DMS53 (cell line): ENCODE measurements at places on chromosomes 6 and 20.

DNA sequence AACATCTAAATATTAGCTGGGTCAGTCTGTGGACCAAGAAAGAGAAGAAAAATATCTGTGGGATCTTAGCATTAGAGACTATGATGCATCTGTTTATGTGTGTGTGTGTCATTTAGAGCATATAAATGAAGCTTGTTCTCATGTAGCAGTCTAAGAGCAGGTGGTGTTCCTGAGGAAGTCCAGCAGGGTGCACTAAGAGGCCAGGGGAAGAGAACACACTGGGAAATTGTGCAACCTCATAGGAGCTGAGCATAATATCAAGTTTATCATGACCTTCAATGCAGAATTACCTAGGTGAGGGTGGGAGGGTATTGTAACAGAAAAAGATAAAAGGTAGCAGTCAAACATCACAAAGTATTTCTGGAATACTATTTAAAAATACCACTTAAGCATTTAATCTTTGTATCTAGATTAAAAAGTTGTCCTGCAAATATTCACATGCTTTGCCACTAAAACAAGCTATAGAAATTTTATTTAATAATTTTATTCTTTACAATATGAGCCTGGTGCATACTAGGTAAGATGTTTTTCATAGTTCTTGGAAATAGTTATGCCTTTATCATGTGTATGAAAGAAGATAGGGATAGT lies 80.5 kb downstream of the SMPDL3A start:
- peak; percentile 79 for DNase-seq

GRCh38 chr6:11815231-11815630 lies 36.6 kb upstream of the ADTRP start:
- DNase-seq = peak; percentile 29

GRCh38 chr6:42968126-42968701 lies 7.7 kb downstream of the GNMT start:
- DNase-seq = no peak

GRCh38 chr6:4772750-4773149 lies 3.5 kb upstream of the CDYL start:
- DNase-seq = no peak

GRCh38 chr20:61044499-61044898 lies 207.6 kb upstream of the CDH4 start:
- no peak for DNase-seq

- no peak for DNase-seq
Measured at GRCh38 chr6:6452002-6452401, 131.5 kb upstream of the F13A1 start.

DNA sequence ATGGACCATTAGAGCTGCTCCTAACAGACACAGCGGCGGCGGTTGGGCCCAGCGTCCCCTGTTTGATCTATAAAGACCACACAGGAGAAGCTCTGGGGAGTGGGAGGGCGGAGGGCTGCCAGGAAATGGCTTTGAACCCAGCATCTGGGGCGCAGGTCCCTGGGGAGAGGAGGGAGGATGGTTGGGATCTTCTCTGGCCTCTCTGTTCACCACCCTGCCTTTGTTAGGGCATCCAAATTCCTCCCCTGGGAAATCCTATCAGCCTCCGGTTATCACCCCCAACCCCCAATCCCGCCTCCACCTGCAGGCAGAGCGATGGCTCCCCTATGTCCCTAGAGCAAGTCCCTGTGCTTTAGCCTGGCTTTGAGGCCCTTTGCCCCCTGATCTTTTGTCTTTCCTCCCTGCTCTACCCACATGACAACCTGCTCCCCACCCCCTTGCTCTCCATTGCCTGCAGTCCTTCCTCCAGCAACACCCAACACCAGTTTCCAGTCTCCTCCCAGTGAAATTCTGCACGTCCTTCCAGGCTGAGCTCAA lies 7.1 kb downstream of the XKR7 start:
- DNase-seq = no peak

DNA sequence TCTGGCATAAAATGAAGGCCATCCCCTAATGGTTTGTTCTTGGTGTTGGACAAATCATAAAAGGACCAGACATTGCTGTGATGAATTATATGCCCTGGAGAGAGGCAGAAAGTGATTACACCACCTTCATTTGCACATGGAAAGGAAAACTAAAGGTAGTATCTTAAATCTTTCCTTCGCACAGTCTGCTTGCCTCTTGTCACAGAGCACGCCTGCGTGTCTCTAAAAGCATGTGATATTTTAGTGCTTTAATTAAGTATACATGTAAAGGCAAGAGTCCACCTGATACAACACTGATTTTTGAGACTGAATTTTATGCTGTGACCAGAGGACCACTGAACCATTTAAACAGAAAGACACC lies 28.8 kb upstream of the PLAGL1 start:
- no peak for DNase-seq

- no peak for DNase-seq
Measured at GRCh38 chr20:24461848-24462247, 7.6 kb upstream of the SYNDIG1 start.

DNA sequence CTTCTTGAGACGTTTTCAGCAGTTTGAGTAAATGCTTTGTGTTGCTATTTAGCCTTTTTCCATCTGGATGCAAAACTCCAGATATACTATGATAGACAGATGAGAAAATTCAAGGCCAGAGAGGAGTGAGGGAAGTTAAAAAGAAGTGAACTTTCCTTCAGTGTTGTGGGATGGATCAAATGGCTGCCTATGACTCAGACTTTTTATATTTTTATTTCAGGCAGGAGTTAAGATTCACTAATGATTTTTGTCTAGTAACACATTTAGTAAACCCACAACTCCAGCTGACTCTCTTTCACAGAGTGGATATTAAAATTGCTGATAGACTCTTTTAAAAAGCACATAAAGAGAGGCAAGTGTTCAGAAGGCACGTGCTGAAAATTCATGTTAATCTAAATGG lies 23.2 kb upstream of the PTCHD4 start:
- DNase-seq = no peak

DNA sequence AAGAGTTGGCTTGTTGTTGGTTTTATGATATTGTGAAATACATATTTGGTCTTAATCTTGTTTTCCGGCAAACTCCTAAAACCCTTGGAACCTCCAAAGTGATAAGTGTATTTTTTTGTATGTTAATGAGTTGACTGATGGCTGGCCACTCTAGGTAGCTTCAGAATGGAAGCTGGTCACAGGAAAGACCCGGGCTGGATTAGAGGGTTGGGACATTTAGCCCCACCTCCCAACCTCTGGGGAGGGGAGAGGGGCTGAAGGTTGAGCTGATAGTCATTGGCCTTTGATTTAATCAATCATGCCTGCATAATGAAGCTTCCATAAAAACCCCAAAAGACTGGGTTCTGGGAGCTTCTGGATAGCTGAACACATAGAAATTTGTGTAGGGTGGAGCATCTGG lies 42.7 kb downstream of the SASH1 start:
- no peak for DNase-seq

GRCh38 chr20:22159276-22159675 lies 425.1 kb downstream of the FOXA2 start:
- no peak for DNase-seq

GRCh38 chr6:48397887-48398286 lies 286.9 kb upstream of the PTCHD4 start:
- no peak for DNase-seq

- DNase-seq = peak; percentile 82
Measured at GRCh38 chr20:35129647-35130069, 17.5 kb downstream of the EDEM2 start.

DNA sequence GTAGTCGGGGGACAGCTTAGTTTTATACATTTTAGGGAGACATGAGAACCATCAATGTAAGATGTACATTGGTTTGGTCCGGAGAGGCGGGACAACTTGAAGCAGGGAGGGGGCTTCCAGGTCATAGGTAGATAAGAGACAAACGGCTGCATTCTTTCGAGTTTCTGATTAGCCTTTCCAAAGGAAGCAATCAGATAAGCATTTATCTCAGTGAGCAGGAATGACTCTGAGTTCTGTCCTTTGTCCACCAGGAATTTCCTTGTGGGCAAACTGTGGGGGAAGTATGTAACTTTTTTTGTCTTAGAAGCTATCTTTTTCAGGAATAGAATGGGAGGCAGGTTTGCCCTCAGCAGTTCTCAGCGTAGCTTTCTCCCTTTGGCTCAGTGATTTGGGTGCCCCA lies 1.4 kb downstream of the YTHDF1 start:
- no peak for DNase-seq

GRCh38 chr20:44552950-44553908 lies 29.1 kb upstream of the PKIG start:
- peak; percentile 92 for DNase-seq
